Sigmoid colon (tissue), 7 donors: ENCODE measurements at places on chromosomes 11 and 22.
A peak's percentile ranks its signal among the peaks of the same experiment; 100 is the strongest.

GRCh38 chr22:48494968-48495750 is 1332.5 kb downstream of the BRD1 start:
- peak; percentile 40 for DNase-seq

GRCh38 chr11:94593030-94593429 is 25.9 kb downstream of the PIWIL4 start:
- no peak for DNase-seq

DNA sequence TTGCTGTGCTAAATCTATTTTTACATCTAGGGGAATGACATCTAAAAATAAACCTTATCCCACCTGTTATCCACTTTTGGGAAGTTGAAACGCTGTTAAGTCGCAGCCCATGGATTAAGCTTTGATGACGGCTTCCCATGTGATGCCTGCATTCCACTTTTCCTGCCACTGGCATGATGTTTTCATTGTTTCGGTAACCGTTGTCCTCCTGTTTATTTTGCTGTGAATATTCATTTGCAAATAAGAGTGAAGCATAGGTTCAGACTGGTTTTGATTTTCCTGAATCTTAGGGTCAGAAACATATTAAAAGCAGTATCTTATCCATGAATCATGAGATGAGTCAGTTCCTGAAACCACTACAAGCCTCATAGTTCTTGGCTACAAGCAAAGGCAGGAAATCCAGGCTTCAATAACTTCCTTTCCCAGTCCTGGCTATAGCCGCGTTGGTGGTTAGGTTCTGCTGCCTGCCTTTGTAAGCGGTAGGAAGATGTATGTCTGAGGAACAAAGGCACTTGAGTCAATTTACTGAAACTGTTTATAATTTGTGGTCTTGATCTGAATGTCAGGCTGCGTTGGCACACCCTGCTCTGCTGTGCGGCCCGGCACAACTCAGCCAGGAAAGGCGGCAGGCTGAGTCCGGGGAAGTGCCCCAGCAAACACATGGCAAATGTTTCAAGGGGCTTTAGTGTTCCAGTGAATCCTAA is 19.4 kb downstream of the TEAD1 start:
- peak; percentile 84 for DNase-seq

DNA sequence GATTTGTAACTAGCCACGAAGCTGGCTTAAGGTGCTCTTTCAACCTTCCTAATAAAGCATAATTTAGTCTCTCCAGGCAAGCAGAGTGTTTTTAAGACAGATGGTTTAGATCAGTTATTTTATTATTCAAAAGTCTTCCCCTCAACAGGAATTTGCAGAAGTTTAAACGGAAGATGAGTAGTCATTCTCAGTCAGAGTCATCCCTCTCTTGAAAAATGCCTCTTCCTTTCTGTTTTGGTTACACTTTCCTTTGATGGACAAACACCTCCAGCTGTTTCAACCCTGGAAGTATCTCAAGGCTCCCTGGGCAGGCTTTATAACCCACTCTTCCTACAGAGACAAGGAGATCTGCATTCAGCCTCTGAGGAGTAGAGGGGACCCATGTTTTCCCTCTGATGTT is 60.3 kb upstream of the POU2AF2 start:
- DNase-seq: no peak

- DNase-seq: no peak
Observed at GRCh38 chr22:24391836-24392217, 35.6 kb upstream of the ADORA2A start.

- no peak for DNase-seq
Observed at GRCh38 chr11:36421546-36422155, 88.4 kb downstream of the TRAF6 start.

GRCh38 chr22:20024225-20024624 is 3.3 kb downstream of the TANGO2 start:
- DNase-seq: peak; percentile 54

DNA sequence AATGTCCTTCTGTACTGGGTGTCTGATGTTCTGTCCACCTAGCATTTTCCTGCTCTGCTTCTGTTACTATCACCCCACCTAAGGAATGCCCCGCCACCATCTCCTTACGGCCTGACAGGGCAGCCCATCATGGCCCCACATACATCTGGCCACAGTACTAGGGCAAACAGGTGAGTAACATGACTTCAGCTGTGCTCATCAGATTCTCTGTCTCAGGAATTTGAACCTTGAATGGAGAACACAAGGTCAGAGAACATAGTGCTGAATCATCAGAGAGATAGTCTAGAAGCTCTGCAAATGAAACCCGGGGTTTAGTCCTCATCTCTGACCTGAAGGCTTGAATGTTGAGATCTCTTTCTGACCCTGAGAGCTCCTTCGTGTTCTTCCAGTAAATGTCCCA is 32.4 kb downstream of the ZC3H12C start:
- no peak for DNase-seq

- no peak for DNase-seq
Observed at GRCh38 chr22:40533712-40534378, 102.7 kb downstream of the MRTFA start.

DNA sequence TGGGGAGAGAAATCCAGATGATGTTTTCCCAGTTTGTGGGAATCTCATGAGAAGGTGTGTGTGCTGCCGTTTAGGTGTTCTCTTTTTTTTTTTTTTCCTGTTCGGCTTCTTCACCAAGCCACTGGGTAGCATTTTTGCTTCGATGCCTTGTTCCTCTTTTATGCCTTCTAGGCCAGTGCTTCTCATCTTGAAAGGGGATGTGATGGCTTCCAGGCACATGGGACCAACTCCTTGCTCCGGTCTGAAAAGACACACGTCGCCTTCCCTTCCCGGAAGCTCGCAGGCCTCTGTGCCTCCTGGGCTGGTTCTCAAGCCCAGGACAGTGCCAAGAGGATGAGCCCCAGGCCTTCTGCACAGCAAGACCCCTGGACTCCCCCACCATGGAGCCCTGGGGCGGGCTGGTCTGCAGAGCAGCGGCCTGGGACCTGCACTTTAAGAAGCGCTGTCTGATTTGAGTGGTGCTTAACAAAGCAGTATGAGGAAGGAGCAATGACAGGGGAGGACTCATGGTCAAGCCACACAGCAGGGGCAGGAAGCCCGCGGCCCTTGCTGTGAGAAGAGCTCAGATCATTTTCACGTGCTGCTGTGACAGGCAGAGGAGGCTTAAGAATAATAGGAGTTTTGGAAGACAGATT is 158.8 kb downstream of the MPPED1 start:
- no peak for DNase-seq
